Lower leg skin (tissue), 4 donors: ENCODE measurements at places on chromosomes 12 and 14. TPM values are rescaled to one million over a fixed set of nuclear protein-coding genes. Genes with fewer than 3 reads are reported as not detected.

IAPP gene
- not detected for total RNA-seq

NOVA1 gene
- total RNA-seq = 8.2 TPM

TMEM119 gene
- 2.3 TPM for total RNA-seq

- no peak for DNase-seq
Measured at GRCh38 chr12:20463913-20464524, 95.7 kb downstream of the PDE3A start.

GPR65 gene
- total RNA-seq = 0.23 TPM

DNA sequence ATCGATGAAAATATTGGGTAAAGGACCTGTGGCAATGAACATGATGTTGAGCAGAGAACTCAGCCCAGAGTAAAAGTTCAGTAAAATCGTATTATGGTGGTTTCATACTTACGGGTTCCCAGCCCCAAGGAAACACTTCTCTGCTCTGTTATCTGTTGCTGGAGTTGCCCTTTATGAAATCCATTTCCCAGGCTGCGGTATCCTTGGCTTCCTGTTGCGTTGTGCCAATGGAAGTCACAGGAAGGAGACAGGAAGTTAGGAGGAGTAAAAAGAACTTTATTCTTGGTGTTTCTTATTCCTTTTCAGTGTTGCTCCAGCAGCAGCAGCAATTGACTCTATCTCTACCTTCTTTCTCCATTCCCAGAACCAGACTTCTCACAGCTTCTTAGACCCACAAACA, 965.2 kb downstream of the VRK1 start:
- no peak for DNase-seq

DNA sequence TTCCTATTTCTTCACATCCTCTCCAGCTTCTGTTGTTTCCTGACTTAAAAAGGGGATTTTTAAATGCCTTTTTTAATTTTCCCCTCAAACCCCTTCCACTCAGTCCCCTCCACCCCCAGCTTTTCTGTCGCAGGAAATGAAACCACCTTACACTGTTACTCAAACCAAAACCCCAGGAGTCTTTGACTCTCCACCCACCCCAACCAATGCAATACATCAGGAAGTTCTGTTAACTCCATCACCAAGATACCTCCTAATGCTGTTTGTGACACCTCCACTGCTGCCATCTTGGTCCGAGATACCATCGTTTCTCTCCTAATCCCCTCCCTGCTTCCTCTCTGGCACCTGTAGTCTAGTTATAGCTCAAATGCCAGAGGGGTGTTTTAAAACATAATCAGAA, 25.4 kb upstream of the CPM start:
- DNase-seq = no peak

CD4 gene
- 2.9 TPM for total RNA-seq

FRS2 gene
- total RNA-seq = 64.7 TPM

COPS7A gene
- 46.3 TPM for total RNA-seq

KERA gene
- not detected for total RNA-seq

GRCh38 chr14:57018065-57018464, 207.8 kb upstream of the OTX2 start:
- DNase-seq = no peak

DNA sequence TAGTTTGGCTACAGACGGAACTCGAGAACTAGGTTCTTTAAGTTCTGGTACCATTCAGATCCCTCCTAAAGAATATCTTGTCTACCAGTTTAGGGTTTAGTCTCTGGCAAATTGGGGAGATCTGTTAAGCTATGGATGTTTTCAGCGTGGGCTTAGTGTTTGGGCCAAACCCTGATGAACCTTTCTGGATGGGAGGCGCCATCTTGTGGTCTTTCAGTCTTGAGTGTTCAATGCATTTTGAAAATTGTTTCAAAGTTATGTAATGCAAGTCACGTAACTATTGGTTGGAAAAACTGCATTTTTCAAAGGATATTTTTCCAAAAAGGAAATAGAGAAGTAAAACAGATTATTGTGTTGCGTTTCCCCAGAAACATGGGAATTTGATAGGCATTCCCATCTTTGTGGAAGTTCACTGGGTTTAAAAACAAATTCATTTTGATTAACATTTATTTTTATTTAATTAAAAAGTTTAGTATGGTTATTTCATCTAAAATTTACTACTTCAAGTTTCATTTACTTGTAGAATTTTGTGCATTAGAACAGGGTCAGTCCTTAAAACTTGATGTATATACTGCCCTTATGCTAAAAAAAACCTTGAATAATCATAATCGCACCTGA, 169.0 kb downstream of the PRIMA1 start:
- no peak for DNase-seq

TAS2R42 gene
- not detected for total RNA-seq

DNA sequence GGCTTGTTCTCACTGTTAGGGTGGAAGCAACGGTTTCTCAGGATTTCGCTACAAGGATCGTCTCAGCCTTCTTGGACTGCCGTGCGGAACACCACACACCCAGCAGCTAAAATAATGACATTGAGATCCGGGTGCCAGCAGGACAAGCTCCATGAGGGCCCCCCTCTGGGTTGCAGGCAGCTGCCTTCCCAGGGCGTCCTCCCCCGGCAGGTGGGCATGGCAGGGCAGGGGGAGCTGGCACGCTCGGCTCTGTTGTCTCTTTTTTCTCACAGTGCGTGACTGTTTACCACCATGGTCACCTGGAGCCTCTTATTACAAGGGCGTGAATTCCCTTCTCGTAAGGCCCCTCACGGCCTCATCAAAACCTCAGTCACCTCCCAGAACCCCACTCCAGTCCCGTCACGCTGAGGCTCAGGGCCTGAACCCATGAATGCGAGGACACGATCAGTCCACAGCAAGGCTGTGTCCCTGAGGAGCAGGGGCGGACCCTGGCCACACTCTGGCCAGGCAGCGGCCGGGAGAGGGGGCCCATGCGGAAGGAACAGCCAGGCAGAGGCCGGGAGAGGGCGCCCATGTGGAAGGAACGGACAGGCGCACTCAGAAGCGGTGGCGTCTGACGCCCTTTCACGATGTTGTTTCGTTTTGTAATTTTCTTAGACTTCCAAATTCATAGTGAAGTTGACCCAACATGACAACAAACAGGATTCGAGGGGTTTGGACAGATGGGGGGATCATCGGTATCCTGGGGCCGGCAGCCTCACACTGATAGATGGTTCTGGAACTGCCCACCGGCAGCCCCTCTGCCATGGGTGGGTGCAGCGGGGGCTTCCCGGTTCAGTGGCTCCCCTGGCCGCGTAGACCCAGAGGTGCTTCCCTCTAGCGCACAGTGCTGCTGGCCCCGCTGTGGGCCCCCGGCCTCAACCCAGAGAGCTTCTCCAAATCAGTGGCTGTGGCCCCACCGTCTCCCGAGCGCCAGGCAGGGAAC, 10.0 kb downstream of the LRCOL1 start:
- DNase-seq = no peak

- DNase-seq = no peak
Measured at GRCh38 chr12:127388985-127389384, 878.0 kb upstream of the TMEM132C start.

- DNase-seq = no peak
Measured at GRCh38 chr14:20630340-20631022, 11.0 kb downstream of the OR6S1 start.

DNA sequence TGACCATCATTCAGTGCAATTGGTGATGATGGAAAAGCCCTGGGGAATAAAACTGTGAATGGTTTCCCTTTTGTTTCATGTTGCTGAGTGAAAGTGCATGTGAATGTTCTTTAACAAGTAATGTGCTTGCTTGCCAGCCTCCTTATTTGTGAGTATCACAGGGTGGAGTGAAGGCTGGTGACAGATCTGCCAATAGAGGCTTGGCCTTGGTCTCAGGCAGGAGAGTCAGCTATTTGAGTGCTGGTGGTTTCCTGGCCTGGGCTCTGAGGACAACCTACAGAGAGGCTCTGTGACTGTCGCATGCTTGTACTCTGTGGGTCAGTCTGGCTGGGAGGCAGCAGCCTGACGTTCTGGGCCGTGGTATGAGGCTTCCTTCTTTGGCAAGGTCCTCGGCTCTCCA, 20.7 kb downstream of the KRT85 start:
- DNase-seq = peak; percentile 39

- no peak for DNase-seq
Measured at GRCh38 chr12:87311206-87311605, 718.0 kb downstream of the C12orf50 start.

DNA sequence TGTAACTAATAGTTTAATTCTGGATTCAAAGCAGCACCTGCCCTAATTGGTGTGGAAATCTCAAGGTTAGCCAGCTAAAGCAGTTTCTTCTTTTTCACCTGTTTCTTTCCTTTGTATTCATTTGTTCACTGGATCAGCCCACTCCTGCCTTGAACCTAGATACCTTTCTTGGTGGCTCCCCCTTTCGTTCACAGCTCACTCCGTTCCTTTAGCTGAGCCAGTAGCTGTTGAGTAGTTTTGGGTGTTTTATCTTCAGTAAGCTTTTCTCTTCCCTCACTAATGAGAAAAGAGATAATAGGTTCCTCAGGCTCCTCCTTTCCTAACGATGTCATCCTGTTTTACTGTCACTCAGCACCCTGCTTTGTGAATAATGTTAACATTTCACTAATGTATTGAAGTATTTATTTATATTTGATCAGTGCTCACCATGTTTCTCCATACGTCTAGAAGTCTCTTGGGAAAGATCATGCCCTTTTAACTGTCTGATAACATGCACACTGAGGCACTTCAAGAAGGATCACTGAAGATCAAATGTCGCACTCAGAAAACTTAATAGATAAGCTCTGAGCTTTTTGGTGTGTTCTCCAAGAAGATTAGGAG, 121.1 kb downstream of the TGFB3 start:
- no peak for DNase-seq

- no peak for DNase-seq
Measured at GRCh38 chr12:28035500-28035899, 63.0 kb upstream of the PTHLH start.

DNA sequence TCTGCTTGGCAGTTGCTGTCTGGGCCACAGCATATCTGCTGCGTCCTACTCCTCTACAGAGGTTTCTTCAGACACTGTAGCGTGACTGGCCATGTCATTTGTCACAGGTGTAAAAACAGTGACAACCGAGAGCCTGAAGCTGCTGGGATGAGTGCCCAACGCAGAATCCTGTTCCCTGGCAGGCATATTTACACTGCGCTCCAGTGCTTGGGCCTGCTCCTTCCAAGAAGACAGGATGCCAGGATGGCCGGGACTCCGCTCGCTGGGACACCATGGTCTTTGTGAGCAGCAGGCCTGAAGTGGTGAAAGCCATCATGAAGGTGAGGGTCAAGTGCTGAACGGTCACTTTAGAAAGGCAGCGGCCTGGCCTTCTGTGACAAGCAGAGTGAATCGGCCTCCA, 171.4 kb downstream of the EMP1 start:
- DNase-seq = no peak

STAB2 gene
- not detected for total RNA-seq

GRCh38 chr12:121889274-121889624, 659 bp downstream of the PSMD9 start:
- no peak for DNase-seq

DNA sequence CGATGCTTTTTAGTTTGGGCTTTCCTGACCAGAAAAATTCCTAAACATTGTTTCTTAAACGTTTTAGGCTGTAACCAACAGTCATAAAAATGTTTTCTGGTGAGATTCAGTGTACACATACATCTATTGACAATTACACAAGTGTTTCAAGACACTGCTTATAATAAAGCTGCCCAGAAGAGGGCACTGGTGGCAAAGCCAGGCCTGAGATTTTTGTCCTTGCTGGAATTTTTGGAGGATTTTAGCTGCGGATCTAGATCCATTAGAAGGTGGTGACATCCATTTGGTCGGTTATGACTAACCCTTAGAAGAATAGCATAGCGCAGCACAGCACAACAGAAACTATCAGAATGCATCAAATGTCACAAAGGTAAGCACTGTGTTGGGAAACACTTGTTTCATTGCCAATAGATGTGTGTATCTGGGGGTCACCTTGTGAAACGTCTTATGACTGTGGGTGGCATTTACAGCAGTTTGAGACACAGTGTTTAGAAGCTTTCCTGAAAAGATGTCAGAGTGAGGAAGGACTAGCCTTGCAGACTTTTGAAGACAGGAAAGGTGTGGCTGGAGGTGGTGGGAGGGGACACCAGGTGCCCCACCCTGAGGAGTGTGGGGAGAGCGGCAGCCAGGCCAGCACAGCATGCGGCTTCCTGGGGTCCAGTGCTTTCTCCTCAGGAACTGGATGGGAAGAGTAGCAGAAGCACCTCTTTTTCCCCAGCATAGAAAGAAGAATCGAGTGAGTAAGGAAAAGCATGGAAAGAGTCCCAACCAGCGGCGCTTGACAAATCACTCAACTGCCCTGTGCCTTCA, 54.7 kb upstream of the FKBP4 start:
- no peak for DNase-seq

- no peak for DNase-seq
Measured at GRCh38 chr14:49464885-49465284, 121.3 kb downstream of the RPS29 start.

- DNase-seq = no peak
Measured at GRCh38 chr12:45762185-45763110, 32.9 kb downstream of the ARID2 start.

GRCh38 chr12:43338848-43339526, 213.0 kb downstream of the ADAMTS20 start:
- DNase-seq = no peak

IFNG-AS1 gene
- total RNA-seq = not detected

- no peak for DNase-seq
Measured at GRCh38 chr12:38589306-38589632, 272.7 kb downstream of the ALG10B start.

A2ML1 gene
- total RNA-seq = 124 TPM

- no peak for DNase-seq
Measured at GRCh38 chr14:36656687-36657398, 4.8 kb upstream of the PAX9 start.

DNA sequence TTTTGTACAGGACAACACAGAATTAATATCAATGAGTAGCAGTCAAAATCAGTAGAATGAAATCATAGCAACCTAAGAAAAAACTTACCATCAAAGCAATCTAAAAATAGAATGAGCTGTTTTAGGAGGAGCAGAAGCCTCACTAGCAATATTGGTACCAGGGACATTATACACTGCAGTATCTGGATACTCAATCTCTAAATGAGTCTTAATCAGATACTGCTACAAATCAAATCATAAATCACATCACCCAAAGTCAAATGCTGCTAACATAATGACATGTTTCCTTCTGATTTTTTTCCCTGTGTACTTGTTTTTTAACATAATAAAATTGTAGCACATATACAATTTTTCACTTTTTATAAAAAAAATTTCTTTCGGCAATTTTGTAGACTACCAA, 8.0 kb downstream of the RPS29 start:
- DNase-seq = no peak

ARID2 gene
- 40.4 TPM for total RNA-seq

REC8 gene
- 7.1 TPM for total RNA-seq

- DNase-seq = no peak
Measured at GRCh38 chr14:93991212-93991611, 5.9 kb upstream of the CCDC197 start.

NRIP2 gene
- total RNA-seq = 1.2 TPM

DNA sequence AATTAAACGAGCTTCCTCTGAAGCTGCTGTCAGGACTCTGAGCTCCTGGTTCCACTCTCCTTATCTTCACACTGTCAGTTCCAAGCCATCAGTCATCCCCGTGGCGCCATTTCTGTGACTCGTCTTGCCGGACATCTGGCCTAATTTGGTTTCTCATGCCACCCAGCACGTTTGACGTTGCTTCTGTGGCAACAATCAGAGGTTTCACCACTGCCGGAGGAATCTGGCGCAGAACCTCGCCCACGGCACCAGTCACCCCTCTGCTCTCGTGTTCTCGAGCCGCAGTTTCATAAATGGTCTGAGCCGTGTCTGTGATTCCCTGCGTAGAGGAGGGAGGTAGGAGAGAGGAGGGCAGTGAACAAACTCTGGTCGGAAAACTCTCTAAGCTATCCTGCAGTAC, 29.7 kb downstream of the BDKRB1 start:
- DNase-seq = no peak
